Stimulated activated CD4-positive, alpha-beta T cell treated with anti-CD3 and anti-CD28 coated beads, Interleukin-1b, Interleukin-23, amount 100 ng/mL, for 24 hours (primary cell): ENCODE measurements at places on chromosomes 1 and 21.

DNA sequence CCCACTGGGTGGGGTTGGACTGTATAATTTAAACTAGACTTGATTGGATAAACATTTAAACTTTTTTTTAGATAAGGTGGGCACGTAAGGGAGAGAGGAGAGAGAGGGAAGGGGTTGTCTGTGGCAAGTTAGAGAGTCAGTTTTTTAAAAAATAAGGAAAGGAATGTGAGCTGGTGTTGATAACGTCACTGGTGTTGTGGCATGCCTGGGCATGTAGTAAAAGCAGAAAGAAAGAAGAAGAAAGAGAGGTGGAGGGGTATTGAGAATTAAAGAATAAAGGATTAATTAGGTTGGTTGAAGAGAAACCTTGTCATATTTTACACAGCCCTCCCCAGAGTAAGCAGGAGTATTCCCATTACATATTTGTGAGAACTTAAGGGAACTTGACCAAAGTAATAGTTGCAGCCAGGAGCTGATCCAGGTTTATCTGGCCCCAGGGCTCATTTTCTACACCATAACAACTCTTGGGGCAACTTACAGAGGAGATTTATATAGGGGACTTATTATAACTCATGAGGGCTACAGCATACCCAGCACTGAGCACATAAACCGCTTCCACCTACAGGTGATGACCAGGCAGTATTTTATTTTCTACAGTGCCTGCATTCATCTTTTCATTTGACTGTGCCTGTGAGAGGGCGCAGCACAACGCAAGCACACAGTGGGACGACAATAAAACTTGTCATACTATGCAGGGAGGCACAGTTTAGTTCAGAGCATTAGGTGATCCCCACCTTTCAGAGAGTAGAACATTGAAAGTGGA lies 70.2 kb downstream of the CCDC30 start:
- no peak for DNase-seq

GRCh38 chr1:11806307-11806936 lies 431 bp downstream of the CLCN6 start:
- DNase-seq = no peak

DNA sequence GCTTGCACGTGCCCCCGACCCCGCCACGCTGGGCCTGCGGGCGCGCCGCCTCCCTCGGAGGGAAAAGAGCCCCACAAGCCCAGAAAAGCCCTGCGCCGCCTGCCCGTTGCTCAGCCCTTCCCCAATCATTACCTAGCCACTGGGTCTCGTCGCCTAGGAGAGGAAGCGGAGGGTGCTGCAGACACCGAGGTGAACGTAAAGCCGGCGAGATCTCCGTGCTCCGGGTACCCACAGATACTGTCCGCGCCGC lies at the start of gene ENO1:
TSS of gene ENO1 (minus strand) at position 239 of the 250 bp plus-strand sequence. CDS start 3,778 bp downstream, outside the sequence.
- no peak for DNase-seq

DNA sequence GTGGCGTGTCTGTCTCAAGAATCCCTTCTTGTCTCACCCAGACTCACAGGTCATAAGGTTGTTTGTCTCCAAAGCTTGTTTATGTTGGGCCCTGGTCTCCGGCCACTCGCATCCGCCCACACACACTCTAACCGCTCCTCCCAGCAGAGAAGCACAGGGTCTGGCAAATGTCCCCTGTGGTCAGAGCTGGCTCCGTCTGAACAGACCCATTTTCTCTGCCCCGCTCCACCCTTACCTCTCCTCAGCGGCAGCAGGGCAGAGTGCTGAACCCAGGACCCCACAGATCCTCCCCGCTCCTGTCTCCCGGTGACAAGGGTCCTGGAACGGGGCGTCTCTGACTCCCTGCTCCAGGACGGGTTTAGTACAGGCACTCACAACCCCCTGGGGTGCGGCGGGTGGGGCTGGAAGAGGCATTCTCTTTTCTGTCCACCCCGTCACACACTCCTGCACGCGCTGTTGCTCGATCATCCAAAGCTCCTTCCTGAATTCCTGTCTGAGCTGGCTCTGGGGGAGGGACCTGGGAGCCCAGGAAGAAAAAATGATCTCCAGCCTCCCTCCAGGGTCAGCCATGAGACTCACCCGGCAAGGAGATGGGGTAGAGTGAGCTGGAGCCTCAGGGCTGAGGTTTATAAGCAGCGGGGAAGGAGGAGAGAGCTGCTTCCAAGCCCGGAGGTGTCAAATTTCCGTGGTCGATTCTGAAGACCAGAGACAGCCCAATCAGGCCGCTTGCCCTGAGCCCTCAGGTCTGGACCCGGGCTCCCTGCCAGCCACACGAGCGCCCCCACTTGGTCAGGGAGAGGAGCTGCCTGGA lies at the start of gene S100A13:
TSS of gene S100A13 (minus strand) at position 602 of the 811 bp plus-strand sequence. CDS start 1,033 bp downstream, outside the sequence.
- no peak for DNase-seq

DNA sequence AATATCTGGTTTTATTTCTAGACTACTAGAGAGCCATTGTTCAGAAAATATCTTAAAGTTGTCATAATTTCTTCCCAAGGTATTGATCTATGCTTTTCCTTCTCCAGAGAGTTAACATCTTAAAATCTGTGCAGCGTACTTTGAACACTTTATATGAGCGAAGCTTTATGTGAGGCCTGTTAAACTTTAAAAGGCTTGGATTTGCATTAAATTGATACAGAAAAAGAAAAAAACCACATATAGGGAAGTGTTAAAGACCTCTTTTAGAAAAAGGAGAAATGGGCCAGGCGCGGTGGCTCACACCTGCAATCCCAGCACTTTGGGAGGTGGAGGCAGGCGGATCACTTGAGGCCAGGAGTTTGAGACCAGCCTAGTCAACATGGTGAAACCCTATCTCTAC lies 59.2 kb upstream of the MORC3 start:
- DNase-seq = no peak

GRCh38 chr1:109468903-109469302 lies 2.6 kb downstream of the SYPL2 start:
- DNase-seq = no peak

DNA sequence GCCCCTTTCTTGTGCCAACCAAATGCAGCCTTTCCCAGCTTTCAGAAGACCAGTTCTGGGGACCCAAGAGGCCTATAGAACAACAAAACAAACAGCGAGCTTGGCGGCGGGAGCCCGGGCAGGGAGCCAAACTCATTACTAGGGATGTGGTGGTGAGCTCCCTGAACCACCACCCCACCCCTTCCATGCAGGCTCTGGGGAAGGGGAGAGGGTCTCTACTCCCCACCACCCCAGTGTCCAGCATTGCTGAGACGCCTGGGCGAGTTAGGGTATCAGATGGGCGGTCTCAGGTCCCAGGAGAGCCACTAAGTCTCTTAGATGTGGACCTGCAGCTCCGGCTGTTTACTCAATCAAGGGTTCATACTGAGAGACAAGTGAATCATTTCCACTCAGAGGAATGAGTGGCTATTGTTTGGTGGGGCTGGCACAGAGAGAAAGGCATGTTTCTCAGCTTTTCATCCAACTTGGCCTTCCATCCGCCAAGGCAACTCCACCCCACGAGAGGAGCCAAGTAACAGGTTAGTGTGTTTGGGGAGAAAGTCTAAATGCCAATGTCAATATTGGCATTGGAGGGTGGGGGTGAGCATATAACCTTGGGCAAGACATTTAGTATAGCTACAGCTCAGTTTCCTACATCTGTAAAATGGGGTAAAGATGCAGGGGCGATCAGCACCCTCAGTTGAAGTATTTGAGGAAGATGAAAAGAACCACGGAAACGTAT lies 40.9 kb downstream of the PLXNA2 start:
- no peak for DNase-seq

GRCh38 chr1:162562470-162562828 lies 927 bp downstream of the UAP1 start:
- DNase-seq = no peak

DNA sequence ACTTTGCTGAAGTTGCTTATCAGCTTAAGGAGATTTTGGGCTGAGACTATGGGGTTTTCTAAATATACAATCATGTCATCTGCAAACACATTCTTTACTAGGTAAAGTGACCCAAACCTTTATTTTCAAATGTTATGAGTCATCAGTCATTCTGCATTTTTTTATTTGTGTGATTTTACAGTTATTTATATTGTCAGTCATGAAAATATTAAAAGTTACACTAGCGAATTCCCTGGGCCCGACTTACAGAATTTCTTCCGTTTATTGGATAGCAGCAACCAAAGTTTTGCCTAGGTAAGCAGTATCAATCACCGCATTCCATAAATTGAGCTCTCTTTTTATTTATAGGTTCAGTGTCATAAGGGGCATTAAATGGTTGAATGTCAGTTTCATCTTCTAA lies 13.8 kb downstream of the OR2M5 start:
- DNase-seq = no peak

- DNase-seq = no peak
These were observed 186.8 kb upstream of the RGS18 start for GRCh38 chr1:191971447-191971846.

DNA sequence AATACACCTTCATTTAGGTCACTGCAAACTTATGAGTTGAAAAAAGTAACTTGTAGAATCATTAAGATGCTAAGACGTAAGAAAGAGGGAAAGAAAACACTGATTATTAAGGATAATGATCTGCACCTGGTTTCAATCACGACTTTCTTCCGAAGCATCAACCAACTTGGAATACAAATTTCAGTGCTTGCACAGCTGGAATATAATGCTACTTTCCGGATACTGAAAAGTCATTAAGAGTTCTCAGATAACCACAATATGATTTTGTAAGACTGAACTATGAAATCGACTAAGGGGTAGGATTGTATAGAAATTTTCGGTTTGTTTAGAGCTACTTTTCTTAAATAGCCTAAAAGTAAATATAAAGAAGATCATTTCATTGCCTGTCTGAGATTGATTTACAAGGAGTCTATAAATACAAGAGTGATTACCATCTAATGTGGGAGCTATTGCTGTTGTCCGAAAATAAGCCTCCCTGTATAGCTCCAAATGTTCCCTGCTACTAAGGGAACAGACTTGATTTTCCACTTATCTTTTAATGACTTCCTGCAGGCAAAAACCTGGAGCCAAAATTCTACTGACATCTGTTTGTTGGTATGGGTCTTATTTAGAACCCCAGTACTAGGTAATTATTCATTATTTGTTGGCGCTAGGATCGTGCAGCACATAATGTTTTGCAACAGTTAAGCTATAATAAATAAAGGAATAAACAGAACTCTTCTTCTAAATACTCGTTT lies 673.3 kb downstream of the KCNT2 start:
- no peak for DNase-seq

DNA sequence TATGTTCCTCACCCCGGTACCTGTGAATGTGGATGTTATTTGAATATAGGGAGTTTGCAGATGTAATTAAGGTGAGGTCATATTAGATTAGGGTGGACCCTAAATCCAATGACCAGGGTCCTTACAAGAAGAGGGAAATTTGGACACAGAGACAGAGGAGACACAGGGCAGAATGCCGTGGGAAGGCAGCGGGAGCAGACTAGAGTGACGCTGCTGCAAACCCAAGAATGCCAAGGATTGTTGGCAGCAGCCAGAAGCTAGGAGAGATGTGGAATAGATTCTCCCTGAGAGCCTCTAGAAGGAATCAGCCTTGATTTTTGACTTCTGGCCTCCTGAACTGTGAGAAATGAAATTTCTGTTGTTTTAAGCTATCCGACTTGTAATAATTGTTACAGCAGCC lies 53.6 kb downstream of the SPATA46 start:
- no peak for DNase-seq

- no peak for DNase-seq
These were observed 31.8 kb downstream of the AHDC1 start for GRCh38 chr1:27572019-27572678.

GRCh38 chr1:180343921-180344769 lies 114.1 kb downstream of the LHX4 start:
- DNase-seq = no peak

DNA sequence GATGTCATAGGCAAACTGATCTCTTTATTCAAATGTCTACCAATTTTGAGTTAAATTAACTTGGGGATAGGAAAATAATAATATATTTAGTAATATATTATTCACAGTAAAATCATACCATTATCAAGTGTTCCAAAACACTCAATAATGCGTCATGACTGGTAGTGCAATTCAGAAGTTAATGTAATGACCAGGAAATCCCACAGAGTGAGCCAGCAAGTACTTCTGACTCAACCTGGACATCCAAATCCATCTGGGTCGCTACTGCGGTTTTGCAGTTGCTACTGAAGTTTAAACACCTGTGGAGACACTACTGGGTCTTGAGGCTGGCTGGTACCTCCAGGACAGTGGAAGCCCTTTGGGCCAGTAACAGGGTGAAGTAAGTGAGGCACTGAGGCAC lies 44.8 kb downstream of the DPYD start:
- no peak for DNase-seq

- DNase-seq = no peak
These were observed 79.6 kb downstream of the ST3GAL3 start for GRCh38 chr1:43786960-43787359.

GRCh38 chr21:37338671-37339551 lies 27.7 kb upstream of the DYRK1A start:
- no peak for DNase-seq

GRCh38 chr1:31407029-31407626 lies 5.9 kb upstream of the SERINC2 start:
- DNase-seq = no peak

DNA sequence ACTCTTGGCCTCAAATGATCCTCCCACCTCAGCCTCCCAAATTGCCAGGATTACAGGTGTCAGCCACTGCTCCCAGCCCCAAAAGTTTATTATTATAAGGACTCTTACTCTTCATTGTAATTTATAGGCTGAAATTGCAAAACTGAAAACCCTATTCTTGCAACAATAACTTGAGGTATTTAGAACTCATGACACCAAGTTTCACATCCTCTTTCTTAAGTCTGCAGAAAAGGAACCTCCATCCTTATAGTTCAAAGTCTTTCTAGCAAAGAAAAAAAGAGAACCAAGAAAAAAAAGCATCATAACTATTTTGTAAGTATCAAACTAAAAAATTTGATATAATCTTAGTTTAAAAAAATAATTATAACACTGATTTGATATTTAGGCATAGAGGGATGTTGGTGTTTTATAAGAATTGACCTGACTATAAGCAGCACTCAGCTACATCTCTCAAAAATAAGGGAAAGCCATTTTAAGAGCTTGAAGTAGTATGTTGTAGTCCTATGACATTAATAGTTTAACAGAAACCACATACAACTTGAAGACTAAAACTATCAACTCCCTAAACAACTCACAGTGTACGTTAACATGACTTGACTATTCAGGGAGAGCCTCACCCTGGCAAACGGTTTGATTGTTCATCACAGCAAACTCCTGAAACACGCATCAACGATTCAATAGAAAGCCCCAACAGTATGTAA lies 122.4 kb downstream of the AKT3 start:
- no peak for DNase-seq

DNA sequence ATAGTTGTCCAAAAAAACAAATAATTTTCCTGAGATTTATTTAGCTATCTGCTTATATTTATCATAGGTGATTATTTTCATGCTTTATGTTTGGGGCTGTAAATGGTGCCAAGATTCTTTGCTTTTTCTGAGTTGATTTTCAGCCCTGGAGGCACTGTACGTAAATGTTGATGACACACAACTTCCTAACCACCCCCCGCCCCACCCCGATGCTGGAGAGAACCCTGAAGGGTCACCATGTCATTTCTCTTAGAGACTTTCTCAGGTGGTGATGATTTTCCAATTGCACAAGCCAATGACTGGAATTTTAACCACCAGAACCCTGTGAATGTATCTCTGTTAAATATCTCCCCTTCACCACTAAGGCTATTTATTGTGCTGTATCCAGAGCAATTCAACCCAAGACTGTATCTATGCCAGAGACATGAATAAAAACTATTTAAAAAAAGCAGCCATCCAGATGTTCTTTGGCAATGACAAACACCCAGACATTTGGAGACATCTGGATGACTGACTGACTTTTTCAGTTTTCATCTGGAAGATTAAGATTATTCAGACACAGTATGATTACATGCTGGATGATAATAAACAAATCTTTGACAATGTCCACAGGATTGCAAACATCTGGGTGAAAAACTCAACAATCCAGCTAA lies 346.0 kb downstream of the LMX1A start:
- DNase-seq = no peak
